ENCODE measurements at places on chromosomes 5 and 9.
A peak's percentile ranks its signal among the peaks of the same experiment; 100 is the strongest.

DNA sequence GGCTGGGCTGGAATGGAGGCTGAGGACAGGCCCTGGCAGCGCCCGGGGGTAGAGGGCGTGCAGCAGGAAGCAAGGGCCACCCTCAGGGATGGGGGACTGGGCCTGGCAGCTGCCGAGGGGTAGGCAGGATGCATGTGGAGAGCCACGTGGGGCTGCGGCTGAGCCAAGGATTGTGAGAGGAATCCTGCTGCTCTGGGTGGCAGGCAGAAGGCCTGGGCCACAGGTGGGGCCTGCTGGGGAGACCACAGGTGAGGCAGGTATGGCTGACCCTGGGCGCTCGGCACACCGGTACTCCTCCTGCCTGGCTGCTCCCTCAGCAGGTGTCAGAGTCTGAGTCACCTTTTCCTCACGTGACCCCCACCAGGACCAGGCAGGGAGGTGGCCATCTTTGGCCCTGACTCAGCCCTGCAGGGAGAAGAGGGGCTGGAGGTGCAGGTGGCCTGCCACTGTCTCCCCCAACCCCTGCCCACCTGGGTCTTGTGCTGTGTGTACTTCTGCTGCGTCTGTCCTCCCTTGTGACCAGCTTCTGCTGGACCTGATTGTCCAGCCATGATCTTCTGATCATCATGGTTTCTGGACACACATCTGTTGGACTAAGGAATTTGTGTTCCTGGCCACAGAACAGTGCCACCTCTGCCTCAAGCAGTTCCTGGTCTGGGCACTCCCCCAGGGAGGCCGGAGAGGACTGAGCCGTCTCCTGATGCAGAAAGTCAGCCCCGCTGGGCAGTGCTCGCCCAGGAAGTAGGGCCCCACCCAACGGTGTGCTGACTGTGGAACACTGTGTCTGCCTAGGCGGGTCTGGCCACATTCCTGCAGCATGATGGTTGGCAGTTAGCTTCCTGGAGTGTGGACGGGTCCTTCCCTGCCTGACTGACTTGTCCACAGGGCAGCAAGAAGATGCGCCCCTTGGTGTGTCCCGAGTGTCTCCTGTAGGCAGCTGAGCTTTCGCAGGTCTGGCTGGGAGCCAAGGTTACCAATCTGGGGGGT lies 6.4 kb downstream of the ARRDC1 start:
- no peak for DNase-seq

DNA sequence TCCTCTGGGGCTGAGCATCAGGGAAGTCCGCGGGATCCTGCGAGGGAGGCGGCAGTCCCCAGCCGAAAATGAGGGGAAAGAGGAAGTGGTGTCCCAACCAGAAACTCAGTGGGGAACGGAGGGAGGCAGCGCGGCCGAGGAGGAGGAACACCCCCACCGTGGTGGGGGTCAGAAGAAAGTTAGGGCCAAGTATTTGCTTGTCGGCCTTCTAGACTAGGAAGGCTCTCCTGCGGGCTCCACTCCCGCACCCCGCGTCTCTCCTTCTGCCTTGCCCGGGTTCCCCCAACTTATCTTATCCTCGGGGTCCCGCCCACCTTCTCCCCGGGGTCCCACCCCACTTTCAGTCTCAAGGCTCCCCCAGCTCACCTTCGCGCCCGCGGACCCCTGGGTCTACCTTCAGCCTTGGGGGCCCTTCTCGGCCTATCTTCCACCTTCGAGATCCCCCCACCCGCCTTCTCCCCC lies 557 bp upstream of the PHF2 start:
- no peak for DNase-seq

DNA sequence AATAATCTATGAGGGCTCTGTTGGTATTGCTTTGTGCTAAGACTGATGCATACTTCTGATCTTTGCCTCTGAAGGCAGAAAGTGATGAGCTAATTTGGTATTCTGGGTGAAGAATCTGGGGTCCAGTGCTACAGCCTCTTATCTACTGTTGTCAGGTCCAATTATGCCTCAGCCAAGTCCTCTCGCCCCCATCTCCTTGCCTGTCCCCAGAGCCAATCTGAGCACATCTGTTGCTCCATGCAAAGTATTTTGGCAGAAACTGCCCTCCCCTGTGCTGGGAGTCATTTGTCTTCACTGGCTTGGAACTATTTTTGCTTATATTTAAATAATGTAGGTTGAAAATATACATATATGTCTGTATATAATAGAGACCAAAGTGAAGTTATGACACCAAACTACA lies 23.4 kb downstream of the LSM11 start:
- no peak for DNase-seq

- no peak for DNase-seq
These were observed 129.7 kb downstream of the RAPGEF6 start for GRCh38 chr5:131505237-131505908.

- no peak for DNase-seq
These were observed 185.1 kb upstream of the ELAVL2 start for GRCh38 chr9:24011009-24011717.

GRCh38 chr5:156913719-156914370 lies 49.2 kb downstream of the TIMD4 start:
- DNase-seq = no peak

- no peak for DNase-seq
These were observed 18.0 kb downstream of the OTULINL start for GRCh38 chr5:14599476-14600127.

DNA sequence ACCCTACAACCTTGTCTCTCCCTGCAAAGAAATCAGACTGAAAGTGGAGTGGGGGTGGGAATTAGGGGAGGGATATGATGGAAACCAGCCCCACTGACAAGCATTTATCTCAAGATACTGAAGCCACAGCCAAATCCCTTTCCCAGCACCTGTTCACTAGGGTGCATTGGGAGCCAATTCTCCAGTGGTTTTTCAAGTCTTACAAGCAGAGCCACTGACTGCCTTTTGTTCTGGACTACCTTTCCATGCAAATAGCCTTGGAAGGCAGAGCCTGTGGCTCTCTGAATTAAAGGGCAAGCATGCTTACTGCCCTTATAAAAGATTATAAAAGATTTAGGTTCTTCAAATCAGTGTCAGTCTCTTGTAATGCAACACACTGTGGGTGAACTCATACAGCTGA lies 8.8 kb upstream of the GGTA1 start:
- DNase-seq = no peak

GRCh38 chr5:98913911-98914310 lies 14.9 kb downstream of the CHD1 start:
- no peak for DNase-seq

GRCh38 chr9:115978659-115979096 lies 174.9 kb upstream of the PAPPA start:
- DNase-seq = no peak

DNA sequence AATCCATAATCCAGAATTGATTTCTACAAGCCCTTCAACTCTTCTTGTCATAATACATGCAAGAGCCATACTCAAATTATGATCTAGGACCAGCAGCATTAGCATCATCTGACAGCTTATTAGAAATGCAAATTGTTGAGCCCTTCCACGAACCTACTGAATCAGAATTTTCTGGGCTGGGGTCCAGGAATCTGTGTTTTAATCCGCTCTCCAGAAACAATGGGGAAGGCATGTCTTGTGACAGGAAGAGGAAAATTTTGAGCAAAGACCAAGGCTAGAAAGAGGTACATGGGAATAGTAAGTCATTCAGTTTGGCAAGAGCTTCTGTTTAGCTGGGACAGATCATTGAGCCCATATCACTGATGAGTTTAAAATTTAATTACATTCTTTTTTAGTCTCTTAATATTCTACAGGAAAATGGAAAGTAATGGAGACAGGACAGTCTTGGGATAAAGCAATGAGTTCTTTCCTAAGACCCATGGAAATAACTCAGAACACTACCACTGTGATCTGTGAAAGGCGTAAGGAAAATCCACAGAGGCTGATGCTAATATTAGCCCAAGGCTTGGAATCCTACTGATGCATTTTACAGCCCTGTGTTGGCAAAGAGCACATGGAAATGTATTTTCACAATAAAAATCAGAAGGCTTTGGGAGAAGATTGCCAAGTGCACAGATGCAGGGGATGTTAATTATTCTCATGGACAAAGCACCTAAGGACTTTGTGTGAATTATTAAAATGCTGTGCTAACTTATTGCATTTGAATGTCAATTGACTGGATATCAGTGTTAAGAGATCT lies 73.7 kb upstream of the STK32A start:
- peak; percentile 4 for DNase-seq

- no peak for DNase-seq
These were observed 304.8 kb upstream of the TLE4 start for GRCh38 chr9:79266986-79267385.

DNA sequence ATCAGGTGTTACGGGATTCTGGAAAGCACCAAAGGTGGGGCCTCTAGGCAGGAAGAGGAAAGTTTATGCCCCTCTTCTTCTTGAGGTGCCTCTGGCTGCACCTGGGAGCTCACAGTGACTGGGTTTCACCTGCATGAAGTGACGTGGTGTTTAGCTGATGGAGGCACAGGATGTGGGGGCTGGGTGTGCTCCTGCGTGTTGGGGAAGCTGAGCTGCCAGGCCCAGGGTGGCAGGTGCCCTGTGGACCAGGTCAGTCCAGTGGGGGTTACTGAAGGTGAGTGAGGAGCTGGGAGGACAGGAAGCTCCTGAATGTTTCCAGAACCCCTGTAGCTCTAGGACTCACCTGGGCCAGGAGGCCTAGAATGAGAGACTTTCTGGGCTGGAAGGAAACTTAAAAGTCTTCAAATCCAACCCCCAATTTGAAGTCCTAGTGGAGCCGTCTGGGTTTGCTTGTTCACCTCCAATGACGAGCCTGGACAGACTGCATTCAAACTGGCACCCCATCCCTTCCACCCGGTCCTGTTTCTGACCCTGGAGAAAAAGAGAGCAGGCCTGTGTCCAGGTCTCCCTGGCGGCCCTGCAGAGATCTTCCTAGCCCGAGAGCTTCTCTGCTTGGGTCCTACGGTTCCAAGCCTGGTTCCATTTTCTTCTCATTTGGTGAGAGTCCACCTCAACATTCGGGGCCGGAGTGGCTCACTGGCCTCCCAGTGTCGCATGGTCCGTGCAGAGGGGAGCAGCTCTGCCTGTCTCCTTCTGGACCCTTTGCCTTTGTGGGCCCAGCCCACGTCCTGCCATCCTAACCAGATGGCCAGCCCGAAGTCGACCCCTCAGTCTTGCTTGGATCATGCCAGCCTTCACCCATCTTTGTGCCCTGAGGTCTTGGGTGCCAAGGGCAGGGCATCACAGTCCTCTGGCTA lies 22.3 kb downstream of the TRAF1 start:
- DNase-seq = no peak

GRCh38 chr5:98103807-98104206 lies 669.7 kb upstream of the RGMB start:
- DNase-seq = no peak
